Activated naive CD4-positive, alpha-beta T cell treated with anti-CD3 and anti-CD28 coated beads, Interleukin-2, amount 50 U/mL, for 72 hours (primary cell): ENCODE measurements at places on chromosomes 7 and 10. TPM values are rescaled to one million over a fixed set of nuclear protein-coding genes. Genes with fewer than 3 reads are reported as not detected.

GNG11 gene
- not detected for total RNA-seq

CH25H gene
- 0.14 TPM for total RNA-seq

SSC4D gene
- 0.62 TPM for total RNA-seq

OPN4 gene
- total RNA-seq, result not detected

MRC1 gene
- not detected for total RNA-seq

MRPS33 gene
- total RNA-seq, result 73.9 TPM

PAX4 gene
- not detected for total RNA-seq

GIMAP4 gene
- total RNA-seq, result 336 TPM

VAX1 gene
- total RNA-seq, result not detected

UFSP1 gene
- 2.4 TPM for total RNA-seq

PURB gene
- total RNA-seq, result 22.0 TPM

PLAC9 gene
- total RNA-seq, result not detected

WNT16 gene
- not detected for total RNA-seq

NFKB2 gene
- total RNA-seq, result 213 TPM

ANKRD30A gene
- not detected for total RNA-seq

MYH16 gene
- total RNA-seq, result not detected

CHST15 gene
- total RNA-seq, result 7.8 TPM

CALML3 gene
- total RNA-seq, result not detected

TMEM26 gene
- not detected for total RNA-seq
